ENCODE measurements at places on chromosomes 6 and 20.

DNA sequence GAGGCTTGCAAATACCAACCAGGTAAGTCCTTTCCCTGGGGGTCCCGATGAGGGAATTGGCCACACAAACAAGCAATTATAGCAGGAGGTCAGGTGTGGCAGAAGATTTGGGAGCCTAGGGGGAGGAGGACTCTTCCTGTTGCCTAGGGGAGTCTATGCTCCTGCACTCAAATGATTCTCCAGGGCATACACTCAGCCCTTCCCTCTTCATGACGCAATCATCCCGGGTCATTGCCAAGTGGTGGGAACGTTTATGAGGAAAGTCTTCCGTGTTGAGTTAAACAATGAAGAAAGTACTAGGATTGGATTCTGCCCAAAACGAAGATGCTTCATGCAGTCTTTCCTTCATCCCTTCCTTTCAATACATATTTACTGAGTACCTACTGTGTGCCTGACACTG is 186.5 kb upstream of the TSHZ2 start:
- DNase-seq = peak; percentile 35

GRCh38 chr6:170269151-170269845 is 21.6 kb downstream of the DLL1 start:
- peak; percentile 12 for DNase-seq

GRCh38 chr20:38152621-38153221 is 12.3 kb downstream of the TGM2 start:
- peak; percentile 96 for DNase-seq

GRCh38 chr20:36861625-36861874 is 14.4 kb upstream of the TLDC2 start:
- no peak for DNase-seq

- peak; percentile 29 for DNase-seq
These were observed 196.0 kb downstream of the BTBD3 start for GRCh38 chr20:12113468-12114371.

- DNase-seq = no peak
These were observed 35.0 kb upstream of the CD93 start for GRCh38 chr20:23120936-23121750.

All from left cardiac atrium (tissue), 4 donors.